Daoy (cell line): ENCODE measurements at places on chromosomes 3 and 15. TPM values are rescaled to one million over a fixed set of nuclear protein-coding genes. Genes with fewer than 3 reads are reported as not detected.

The HDGFL3 gene
- total RNA-seq = 134 and 146 TPM in 2 replicates

The RPS27L gene
- total RNA-seq = 49.6 and 59.0 TPM in 2 replicates

The CPEB1 gene
- 5.2 and 5.3 TPM in 2 replicates for total RNA-seq

The CCR2 gene
- not detected in 2 replicates for total RNA-seq

The CLN6 gene
- 10.0 and 17.6 TPM in 2 replicates for total RNA-seq

The SOX2 gene
- total RNA-seq = 3.1 and 4.3 TPM in 2 replicates

The OR4M2 gene
- total RNA-seq = not detected in 2 replicates

The CKMT1A gene
- 2.2 TPM in 1 of 2 replicates, not detected in the other for total RNA-seq
